ENCODE measurements at places on chromosomes 13 and 19.

DNA sequence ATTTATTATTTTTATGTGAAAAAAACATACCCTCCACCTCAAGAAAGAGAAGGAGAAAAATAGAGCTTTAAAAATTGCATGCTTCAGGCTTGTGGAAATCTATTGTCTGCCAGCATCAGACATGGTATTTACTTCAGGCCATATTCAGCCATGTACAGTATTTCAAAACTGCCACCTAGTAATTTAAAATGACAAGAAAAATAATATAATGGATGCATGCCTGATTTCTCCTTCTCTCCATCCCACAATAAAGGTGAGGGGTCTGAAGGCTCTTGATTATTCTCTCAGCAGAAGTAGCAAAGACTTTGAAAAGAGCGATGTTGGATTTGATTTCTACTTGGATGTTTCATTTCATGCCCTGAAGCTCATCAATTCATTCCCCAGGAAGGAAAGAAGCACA lies 250.7 kb downstream of the TBC1D4 start:
- no peak for DNase-seq

- no peak for DNase-seq
Measured at GRCh38 chr19:30932854-30933253, 416.4 kb downstream of the TSHZ3 start.

DNA sequence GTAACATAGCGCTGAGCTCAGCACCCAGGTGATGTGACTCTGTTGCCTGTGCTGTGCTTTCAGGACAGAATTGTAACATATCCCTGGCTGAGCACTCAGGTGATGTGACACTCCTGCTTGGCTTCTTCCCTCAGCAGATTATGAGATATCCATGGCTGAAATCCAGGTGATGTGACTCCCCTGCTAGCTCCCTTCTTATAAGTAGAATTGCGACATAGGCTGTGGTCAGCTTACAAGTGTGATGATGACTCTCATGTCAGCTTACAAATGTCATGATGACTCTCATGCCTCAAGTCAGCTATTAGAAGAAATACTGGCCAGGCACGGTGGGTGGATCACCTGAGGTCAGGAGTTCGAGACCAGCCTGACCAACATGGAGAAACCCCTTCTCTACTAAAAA lies 14.3 kb upstream of the ZNF429 start:
- no peak for DNase-seq

- peak; percentile 26 for DNase-seq
Measured at GRCh38 chr19:47765523-47766358, 12.8 kb upstream of the SELENOW start.

DNA sequence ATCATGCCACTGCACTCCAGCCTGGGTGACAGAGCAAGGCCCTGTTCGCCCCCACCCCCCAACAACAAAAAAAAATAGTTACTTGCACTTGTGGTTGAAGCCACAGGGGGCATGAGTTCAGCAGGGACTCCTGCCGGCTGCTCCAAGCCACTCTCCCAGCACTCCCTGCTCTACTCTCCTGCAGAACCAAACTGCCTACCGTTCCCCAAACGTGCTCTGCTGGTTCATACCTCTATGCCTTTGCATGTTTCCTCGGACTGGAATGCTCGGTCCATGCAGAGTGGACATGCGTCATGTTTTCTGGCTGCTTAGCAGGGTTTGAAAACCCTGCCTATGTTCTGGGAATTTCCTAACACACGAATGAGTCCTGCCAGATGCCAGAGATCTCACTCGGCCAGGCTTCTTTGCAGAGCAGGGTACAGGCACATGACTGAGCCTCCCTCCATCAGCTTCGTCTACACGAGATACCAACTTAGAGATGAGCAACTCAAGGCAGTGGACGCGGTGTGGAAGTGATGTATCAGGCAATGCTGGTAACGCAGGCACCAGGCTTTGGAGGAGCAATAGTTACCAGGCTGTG lies 8.5 kb upstream of the SLC25A15 start:
- DNase-seq: no peak

GRCh38 chr13:51194942-51195341 lies 27.3 kb upstream of the FAM124A start:
- no peak for DNase-seq

DNA sequence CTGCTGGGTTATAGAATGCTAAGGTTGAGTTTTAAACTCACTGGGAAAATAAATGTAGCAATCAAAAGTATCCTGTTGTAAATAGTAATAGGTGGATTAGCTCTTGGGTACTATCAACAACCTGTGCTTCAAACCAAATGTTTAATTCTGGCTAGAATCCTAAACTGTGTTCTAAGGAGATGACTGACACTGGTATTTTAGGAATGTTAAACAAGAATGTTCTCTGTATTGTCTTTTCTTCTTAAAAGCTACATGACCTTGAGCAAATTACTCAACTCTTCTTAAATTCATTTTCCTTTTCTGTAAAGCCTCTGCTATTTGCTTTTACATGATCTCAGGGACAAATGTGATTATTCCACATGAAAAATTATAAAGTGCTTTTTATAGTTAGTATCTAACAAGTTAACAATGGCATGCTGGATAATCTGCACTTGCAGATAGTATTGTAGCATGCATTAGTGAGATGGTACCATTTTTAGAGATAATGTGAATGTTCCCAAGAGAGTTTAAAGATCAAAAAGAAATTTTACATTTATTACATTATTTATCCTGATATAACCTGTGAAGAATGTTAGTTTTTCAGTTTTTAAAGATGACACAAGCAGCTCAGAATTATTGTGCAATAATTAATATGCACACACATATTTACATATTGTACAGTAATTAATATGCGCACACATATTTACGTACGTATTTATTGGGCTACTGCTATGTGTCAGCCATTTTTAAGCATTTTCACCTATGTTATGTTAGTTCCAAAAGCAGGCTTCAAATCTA lies 13.6 kb upstream of the EPSTI1 start:
- no peak for DNase-seq

GRCh38 chr13:66214467-66214866 lies 1015.7 kb downstream of the PCDH9 start:
- DNase-seq: no peak

DNA sequence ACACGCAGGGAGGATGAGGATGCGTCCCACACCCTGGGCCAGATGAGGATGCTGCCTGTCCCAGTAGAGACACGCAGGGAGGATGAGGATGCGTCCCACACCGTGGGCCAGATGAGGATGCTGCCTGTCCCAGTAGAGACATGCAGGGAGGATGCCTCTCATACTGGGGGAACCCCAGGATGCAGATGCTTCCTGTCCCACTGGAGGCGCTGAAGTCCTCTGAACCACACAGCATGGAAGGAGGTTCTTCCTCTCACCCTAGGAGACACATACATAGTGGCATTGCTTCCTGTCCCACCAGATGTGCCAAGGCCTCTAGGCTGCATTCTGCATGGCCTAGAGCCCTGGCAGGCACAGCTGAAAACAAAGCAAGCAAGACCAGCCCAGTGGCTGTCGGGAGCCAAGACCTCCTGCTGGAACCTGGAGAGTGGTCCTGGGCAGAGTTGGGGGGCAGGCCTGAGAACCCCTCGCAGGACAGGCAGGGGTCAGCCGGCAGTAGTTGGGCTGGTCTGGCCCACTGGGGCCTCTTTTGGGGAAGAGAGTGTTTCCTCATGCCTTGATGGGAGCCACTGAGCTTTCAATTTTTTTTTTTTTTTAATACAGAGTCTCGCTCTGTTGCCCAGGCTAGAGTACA lies 4.3 kb downstream of the HPN start:
- DNase-seq: peak; percentile 44
